ENCODE measurements at places on chromosomes 16 and 17.
A peak's percentile ranks its signal among the peaks of the same experiment; 100 is the strongest.

- DNase-seq, result no peak
Measured at GRCh38 chr16:71404364-71404763, 37.5 kb downstream of the TLE7 start.

- DNase-seq, result no peak
Measured at GRCh38 chr16:73060892-73061490, 13.1 kb upstream of the ZFHX3 start.

- peak; percentile 100 for DNase-seq
Measured at GRCh38 chr17:27244491-27245223, 49.3 kb upstream of the WSB1 start.

DNA sequence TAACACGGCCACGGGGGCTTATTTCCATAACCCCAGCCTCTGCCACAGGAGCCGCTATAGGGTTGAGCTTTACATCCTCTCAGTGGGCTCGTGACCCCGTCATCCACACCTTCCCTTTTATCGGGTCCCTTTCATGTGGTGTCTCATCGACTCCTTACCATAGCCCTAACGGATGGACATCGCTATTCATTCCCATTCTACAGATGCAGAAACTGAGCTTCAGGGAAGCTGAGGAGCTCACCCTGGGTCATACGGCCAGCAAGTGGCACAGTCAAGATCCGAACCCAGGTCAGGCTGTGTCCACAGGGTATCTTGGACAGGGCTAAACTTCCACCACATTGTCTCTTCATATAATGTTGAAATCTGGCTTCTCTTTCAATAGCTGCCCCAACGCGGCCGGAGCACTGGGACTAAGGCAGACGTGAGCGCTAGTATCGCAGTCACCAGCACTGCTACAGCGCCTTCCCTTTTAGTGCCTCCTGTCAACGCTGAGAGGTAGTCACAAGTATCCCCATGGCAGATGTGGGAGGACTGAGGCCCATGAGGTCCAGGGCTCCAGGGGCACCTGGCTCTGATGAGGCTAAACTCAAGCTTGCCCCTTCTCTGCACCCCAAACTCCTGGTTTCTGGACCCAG, 50.8 kb downstream of the SOCS1 start:
- no peak for DNase-seq

GRCh38 chr17:2803386-2803785, 7.1 kb downstream of the RAP1GAP2 start:
- DNase-seq, result no peak

GRCh38 chr16:3400446-3400778, 392 bp downstream of the ZSCAN32 start:
- DNase-seq, result no peak

GRCh38 chr17:35094902-35095301, 24.8 kb downstream of the RAD51D start:
- DNase-seq, result no peak

DNA sequence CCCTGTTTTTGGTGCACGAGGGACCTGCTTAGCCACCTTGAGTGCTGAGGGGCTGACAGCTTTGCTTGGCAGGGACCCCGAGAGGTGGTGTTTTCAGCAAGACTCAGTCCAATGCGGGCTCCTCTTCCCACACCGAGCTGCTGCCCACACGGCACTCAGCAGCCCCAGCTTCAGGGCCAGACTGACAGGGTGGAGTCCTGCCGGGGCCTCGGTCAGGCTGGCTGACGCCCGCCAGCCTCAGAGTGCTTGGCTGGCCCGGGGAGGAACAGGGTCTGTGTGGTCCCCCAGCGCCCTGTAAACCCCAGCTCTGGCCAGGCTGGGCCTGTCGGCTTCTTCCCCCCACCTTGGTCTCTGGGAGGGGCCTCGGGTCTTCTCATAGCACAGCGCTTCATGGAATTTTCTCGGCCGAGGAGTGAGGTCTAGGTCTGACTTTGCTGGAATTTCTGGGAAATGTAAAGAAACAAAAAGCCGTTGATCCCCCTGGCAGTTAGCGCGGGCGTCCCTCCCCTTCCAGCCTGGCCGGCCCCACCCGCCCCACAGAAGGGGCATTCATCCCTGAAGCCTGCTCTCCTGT, 2.6 kb downstream of the SOX8 start:
- no peak for DNase-seq

- DNase-seq, result no peak
Measured at GRCh38 chr17:29949696-29950095, 8.3 kb downstream of the EFCAB5 start.

GRCh38 chr17:82614095-82614631, 34.1 kb downstream of the WDR45B start:
- DNase-seq, result no peak

DNA sequence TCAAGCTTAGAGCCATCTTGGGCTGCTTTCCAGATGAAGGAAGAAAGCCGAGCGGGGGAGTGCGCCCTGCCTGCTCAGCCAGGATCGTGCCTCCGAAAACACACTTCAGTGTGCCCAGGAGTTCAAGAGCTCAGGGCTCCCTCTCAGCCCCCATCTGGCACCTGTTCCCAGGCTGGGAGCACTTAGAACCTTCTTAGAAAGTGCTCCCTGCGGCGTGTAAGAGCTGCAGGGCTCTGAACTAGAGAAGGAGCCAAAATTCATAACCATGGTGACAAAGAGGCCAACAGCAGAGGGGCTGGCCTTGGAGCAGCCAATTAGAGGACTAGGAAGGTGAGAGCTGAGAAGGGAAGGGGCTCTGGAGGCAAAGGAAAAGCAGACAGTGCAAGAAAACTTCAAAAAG, 59.0 kb upstream of the TNRC6C start:
- no peak for DNase-seq

DNA sequence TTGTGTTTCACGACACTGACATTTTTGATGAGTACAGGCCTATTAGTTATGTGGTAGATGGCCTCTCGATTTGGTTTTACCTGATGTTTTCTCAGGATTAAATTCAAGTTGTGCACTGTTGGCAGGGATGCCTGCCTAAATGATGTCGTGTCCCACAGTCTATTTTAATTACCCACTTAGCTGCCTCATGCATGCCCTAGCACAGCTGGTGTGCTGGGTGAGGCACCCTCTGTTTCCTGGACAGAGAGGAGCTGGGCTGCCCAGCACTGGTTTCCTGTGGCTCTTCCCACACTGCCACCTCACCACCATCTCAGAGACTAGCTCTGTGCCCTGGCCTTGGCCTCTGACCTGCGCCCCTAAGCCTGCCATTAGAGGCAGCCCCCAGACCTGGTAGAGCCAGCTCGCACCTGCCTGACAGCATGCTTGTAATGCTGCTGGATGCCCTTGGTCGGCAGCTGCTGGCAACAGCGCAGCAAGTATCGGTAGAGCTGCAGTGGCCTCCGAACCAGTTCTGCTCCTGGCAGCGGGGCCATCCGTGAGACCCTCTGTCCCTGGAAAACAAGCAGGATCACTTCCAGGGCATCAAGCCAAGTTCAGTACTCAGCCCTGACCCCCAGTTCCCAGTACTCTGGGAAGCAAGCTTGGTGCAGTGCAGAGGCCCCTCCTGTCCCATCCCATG, 10.9 kb downstream of the LYRM9 start:
- no peak for DNase-seq

DNA sequence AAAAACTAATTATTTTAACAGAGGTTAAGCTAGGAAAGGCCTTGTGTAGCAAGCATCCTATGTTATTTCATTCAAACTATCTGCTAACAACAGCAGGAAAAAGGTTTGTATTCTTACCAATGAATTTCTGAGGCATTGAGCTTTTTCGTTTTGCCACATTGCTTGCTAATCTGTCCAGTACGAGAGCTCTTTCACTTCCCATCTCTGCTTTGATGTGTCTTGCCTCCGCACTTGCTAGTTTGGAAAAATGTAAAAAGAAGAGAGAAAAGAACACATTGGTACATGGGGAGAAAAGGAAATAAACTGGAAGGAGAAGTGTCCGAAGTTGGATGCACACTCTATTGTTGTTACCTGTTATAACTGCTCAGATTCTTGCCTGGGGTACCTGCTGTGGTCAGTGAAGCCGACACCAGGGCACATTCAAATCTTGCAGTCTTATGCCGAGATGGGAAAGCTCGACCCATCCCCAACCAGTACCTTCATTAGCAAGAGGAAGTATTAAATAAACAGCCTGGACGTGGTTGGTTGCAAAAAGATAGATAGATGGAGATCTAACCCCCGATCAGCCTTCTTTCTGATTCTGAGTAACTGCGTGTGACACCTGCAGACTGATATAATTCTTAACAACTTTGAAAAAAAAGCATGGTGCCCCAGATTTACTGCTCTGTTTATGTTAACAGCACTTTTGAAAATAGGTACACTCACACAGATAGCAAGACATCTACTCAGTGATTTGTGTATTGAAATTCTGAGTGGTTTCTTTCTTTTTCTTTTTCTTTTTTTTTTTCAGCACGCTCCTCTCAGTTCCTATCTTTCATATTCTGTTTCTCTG, 40.0 kb downstream of the GRB7 start:
- no peak for DNase-seq

All from trophoblast cell (in vitro differentiated cells and primary cell).